ENCODE measurements at places on chromosomes 4 and X.

- no peak for DNase-seq
Observed at GRCh38 chr4:104964410-104965175, 182.1 kb upstream of the TET2 start.

- DNase-seq, result no peak
Observed at GRCh38 chr4:153420361-153420760, 45.8 kb upstream of the TMEM131L start.

DNA sequence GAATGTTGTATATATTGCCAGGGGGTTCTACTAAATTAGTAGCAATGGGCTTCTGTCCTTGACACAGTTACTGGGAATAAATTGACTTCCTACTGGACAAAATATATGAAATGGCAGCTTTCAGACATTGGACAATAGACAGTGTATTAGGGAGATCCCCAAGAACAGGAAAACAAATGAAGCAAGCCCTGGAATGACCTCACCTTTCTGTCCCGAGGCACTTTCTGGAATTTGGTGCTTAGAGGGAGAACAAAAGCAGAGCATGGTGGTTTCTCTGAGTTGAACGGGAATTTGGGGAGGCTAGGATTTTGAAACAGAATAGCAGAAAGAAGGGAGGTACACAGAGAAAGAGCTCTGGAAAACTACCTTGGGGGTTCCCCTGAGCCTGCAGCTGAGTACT, 187.7 kb upstream of the MAGEB2 start:
- no peak for DNase-seq

DNA sequence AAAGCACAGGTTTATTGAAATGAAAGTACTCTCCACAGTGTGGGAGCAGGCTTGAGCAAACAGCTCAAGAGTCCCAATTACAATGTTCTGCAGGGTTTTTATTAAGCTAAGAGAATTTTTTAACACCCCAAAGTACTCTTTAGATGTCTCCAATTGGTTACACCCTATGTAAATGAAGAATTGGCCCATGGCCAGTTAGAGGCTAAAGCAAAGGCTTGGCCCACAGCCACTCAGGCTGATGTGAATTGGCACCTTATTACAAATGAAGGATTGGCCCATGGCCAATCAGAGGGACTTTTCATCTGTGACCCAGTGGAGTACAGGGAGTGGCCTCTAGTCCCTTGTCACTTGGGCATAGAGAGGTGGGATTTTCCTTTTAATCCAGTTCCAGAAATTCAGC, 30.1 kb upstream of the IQCM start:
- DNase-seq, result no peak

- DNase-seq, result peak; percentile 61
Observed at GRCh38 chr4:185730387-185730786, 81.6 kb downstream of the SORBS2 start.

GRCh38 chr4:7417639-7418038, 17.1 kb downstream of the PSAPL1 start:
- DNase-seq, result no peak

DNA sequence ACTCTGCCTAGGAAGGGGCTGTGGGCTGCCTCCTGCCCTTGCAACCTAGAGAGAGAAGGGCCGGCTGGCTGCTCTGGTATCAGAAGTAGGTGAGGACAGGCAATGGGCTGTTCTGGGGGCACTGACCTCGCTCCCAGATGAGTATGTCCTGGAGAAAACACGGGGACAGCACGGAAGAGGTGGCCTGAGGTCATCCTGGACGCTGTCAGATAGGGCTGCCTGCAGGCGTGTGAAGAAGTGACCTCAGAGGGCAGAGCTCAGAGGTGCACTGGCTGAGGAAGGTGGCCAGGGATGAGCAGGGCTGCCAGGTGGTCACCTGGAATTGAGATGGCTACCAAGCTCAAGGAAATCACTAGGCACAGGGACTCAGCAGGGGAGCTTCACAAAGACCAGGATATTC, 159.6 kb downstream of the TSPAN5 start:
- no peak for DNase-seq

- DNase-seq, result no peak
Observed at GRCh38 chr4:46196086-46196485, 72.2 kb upstream of the GABRG1 start.

- DNase-seq, result no peak
Observed at GRCh38 chr4:108725457-108725856, 37.4 kb downstream of the ETNPPL start.
